ENCODE measurements at places on chromosomes 12 and 14. TPM values are rescaled to one million over a fixed set of nuclear protein-coding genes. Genes with fewer than 3 reads are reported as not detected.

- no peak for DNase-seq
Measured at GRCh38 chr14:40053416-40053815, 621.2 kb upstream of the FBXO33 start.

GRCh38 chr12:18808221-18808620 is 70.3 kb downstream of the CAPZA3 start:
- DNase-seq = no peak

DNA sequence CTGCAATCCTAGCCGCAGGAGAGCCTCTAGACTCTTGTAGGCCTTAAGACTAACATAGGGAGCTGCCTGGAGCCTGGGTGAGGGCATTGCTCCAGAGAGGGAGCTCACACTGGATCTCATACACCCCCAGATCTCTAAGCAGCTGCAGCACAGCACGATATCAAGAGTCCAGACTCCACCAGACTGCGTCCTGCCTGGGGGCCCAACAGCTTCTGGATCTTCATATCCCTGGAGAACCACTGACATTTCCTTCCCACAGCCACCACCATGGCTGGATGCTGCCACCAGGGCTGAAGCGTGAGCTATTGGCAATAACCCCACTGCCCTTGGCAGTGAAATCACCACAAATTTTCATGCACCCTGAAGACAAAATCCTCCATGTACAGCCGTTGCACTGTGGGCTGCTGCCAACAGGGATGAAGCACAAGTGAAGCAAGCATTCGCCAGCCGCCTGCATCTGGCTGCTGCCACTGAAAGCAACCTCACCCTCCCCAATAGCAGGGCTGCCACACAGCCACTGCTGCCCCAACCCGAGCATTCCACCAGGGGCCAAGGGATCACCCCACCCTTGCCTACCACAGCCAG is 28.2 kb downstream of the CACNA2D4 start:
- DNase-seq = no peak

DNA sequence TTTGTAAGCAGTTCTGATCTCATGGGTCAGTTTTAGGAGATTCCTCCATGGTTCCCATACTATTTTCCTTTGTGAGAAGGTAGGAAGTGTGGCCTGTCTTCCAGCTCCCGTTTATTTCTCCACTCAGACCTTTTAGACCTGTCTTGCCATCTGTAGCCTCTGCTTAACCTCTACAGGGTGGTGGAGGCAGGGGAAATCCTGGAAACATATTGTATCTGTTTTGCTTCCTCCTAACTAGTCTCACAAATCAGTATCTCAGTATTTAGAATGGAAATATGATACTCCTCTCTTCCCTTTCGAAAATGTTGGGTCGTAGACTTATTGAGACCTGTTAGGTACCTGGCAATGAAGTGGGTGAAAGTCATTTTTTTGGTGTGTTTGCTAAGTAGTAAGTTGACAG is 399.4 kb upstream of the RGS6 start:
- no peak for DNase-seq

- DNase-seq = no peak
Measured at GRCh38 chr14:66234411-66234810, 251.8 kb upstream of the CCDC196 start.

- DNase-seq = no peak
Measured at GRCh38 chr12:3177778-3178425, 100.7 kb downstream of the TSPAN9 start.

DNA sequence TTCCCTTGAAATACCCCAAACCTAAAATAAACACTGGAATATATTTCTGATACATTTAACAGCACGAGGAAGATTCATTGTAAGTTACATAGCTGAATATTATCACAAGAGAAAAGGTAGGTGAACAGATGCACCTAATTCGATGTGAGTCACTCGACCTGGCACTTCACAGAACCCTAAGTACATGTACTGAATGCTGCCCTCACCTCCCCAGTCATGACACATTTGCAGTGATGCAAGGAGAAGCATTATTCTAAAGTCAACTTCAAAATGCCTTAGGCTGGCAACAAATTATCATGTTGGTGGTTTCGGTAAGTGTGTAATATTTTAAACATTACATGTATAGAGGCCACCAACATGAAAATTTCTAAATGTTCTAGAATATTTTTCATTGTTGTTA is 35.2 kb upstream of the TMTC2 start:
- no peak for DNase-seq

DNA sequence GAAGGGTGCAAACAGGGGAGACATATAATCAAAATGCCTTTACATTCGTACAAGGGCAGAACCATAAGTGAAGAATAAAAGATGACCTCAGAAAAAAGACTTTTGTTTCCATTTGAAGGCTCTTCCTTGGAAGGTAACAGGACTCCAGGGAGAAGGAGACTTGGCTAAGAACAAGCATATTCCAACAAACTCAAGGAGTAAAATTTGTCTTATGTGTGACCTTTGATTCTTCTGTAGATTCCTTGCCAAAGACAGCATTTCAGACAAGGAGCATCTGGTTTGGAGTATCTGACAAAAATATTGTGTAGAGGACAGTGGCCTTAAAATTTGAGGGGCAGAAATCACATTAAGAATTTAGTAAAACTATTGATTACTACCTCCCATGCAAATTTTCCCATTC is 991.9 kb downstream of the FLRT2 start:
- DNase-seq = no peak

GRCh38 chr12:4438834-4439596 is 6.6 kb downstream of the FGF6 start:
- DNase-seq = no peak

GRCh38 chr14:29836395-29836794 is 91.3 kb downstream of the PRKD1 start:
- no peak for DNase-seq

DNA sequence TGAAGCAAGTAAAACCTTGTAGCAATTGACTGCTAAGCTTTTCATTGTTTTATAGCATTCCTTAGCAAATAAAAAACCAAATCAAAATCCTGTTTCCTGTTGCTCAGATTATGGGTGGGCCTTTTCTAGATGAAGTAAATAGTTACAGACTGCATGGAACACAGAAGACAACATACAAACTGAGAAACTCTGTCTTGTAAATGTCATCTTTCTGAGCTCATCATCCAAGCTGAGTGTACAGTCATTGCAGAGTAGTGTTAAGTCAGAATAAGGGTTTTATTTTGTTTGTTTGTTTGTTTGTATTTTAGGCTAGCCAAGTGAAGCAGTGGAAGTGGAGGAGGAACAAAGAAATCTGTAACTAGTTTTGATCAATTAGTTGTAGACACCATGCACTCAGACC is 24.4 kb upstream of the BTG1 start:
- DNase-seq = no peak

GRCh38 chr12:28954333-28954732 is 194.7 kb upstream of the FAR2 start:
- DNase-seq = no peak

GRCh38 chr12:49730568-49731101 is 10.7 kb upstream of the TMBIM6 start:
- no peak for DNase-seq

- DNase-seq = no peak
Measured at GRCh38 chr14:71610797-71611196, 321.4 kb upstream of the RGS6 start.

DNA sequence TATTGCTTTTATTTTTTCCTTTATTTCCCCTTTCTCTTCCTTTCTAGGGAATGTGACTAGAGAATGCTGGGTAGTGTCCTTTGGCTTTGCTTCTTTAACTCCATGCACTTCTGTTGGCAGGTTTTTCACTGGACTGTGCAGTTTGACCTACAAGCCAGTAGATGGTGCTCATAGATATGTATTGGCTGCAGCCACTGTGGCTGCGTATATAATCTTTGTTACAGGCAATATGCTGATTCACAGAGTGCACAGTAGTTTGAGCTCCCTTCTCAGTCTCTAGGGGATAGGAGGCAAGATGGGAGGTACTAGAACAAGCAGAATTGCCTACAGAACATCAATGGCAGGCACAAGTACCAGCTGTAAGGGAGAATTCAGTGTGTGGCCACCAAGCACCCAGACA is 503.5 kb downstream of the LRFN5 start:
- DNase-seq = peak; percentile 27

GRCh38 chr12:19005257-19005801 is 124.2 kb upstream of the PLEKHA5 start:
- DNase-seq = no peak

- no peak for DNase-seq
Measured at GRCh38 chr12:23816394-23816851, 133.0 kb downstream of the SOX5 start.

DNA sequence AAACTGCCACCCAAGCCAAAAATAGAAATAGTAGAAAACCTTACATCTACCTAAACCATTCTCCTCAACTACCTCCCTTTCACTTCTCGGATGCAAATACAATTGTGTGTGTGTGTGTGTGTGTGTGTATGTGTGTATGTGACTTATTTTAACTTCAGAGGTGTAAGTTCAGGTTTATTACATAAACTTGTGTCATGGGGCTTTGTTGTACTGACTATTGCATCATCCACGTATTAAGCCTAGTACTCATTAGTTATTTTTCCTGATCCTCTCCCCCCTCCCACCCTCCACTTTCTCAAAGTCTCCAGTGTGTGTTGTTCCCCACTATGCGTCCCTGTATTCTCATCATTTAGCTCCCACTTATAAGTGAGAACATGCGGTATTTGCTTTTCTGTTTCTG is 592.5 kb upstream of the ATP2B1 start:
- no peak for DNase-seq

GRCh38 chr12:69689638-69690037 is 9.5 kb downstream of the BEST3 start:
- DNase-seq = no peak

DNA sequence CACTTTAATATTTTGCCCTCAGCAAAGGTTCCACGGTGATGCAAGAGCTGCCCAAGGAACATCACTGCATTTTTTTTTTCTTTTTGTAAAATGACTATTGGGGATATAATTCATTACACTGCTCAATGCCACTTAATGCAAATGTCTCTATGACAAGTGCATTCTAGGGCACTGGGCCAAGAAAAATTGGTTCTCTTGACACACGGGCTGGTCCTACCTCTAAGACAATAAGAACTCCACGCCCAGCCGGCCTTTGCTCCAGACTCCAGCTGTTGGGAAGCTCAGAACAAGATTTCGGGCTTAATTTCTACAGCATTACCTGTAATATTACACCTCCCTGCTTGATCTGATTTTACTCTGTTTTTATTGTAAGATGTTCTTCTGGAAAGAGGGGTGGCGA is 48.8 kb upstream of the VRK1 start:
- DNase-seq = peak; percentile 24

DNA sequence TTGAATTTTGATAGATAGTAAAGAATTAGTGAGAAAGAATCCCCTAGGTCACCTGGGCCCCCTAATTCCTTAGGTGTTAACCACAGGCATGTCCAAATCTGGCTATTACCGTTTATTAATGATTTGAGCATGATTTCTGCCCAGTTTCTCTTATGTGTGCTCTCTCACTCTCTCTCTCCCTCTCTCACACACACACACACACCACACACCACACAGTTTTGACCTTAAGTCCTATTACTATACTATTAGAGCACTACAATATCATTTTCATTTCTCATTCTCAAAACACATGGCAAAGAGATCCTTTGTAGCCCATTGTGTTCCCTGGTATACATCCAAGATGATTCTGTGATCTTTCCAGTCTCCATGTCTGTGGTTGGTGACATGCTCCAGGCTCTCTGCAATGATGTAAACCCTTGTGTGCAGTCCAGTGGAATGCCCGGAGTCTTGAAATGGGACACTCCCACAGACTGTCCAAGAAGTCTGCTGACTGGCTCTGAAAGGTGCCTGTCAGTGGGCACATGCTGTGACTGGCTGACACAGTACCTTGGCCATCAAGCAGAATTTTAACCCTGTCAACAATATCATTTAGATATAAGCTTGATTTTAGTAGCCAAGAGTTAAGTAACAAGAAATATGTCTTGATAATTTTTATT is 96.2 kb downstream of the FIGNL2 start:
- DNase-seq = peak; percentile 88

- DNase-seq = peak; percentile 45
Measured at GRCh38 chr12:12561371-12562015, 1.2 kb downstream of the DUSP16 start.

DNA sequence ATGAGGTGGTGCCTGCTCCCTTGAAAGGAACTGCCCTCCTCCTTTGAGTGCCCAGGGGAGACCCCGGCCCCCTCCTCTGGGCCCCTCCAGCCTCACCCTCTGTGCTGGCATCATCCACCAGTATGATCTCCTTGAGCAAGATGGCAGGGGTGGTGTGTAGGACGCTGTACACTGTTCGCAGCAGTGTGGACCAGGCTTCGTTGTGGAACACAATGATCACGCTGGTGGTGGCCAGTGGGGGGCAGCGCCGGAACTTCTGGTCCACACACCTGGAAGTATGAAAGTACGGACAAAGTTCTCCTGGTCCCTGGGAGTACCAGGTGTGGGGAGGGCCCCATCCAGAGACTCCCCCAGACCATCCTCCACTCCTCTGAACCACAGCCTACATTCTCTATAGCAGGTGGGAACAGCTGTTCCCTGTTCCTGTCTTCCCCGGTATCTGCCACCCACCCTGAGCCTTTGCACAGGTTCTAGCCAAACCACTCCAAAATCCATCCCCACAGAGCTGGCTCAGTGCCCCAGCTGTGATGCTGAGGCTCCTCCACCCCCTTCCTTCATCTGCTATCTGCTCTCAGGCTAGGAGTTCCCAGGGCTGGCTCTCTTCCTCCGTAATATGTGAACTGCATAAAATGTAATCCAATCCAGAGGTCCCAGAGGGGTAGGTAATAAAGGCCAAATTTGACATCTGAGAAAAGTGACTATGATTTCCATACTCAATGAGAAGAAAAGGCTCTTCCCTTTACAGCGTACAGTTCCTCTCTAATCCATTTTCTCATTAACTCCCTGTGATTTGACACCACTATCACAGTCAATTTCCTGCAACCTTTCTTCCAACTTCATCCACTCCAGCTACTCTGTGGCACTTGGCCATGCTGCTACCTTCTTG is 13.9 kb downstream of the GALNT6 start:
- DNase-seq = no peak

- DNase-seq = no peak
Measured at GRCh38 chr14:99571303-99571986, 32.6 kb downstream of the CCDC85C start.

GRCh38 chr14:97539884-97540283 is 742.7 kb downstream of the VRK1 start:
- no peak for DNase-seq

GRCh38 chr12:130922511-130922953 is 31.2 kb upstream of the ADGRD1 start:
- DNase-seq = no peak

- no peak for DNase-seq
Measured at GRCh38 chr12:122982477-122982815, 2.0 kb downstream of the ARL6IP4 start.

- no peak for DNase-seq
Measured at GRCh38 chr12:117124421-117125271, 25.4 kb upstream of the TESC start.

Gene VTI1B
- total RNA-seq = 65.0 TPM

Gene SMCO2
- total RNA-seq = not detected

Gene OVCH1
- 3.0 TPM for total RNA-seq

Gene SMIM41
- total RNA-seq = 21.7 TPM

Gene MYH6
- 0.12 TPM for total RNA-seq

Gene RNASE4
- 27.6 TPM for total RNA-seq

Gene EDDM3A
- total RNA-seq = not detected

Gene SOAT2
- 0.19 TPM for total RNA-seq

Gene TSHR
- total RNA-seq = 0.87 TPM

Gene HOXC5
- total RNA-seq = 5.5 TPM

Gene RNFT2
- 9.0 TPM for total RNA-seq

Gene EAPP
- 33.1 TPM for total RNA-seq

Gene POTEM
- total RNA-seq = 67.0 TPM

Gene PCED1B
- total RNA-seq = 47.2 TPM

Gene NR1H4
- total RNA-seq = 0.43 TPM

Gene KRT74
- 3.9 TPM for total RNA-seq
